ENCODE measurements at places on chromosomes 11 and 22.

DNA sequence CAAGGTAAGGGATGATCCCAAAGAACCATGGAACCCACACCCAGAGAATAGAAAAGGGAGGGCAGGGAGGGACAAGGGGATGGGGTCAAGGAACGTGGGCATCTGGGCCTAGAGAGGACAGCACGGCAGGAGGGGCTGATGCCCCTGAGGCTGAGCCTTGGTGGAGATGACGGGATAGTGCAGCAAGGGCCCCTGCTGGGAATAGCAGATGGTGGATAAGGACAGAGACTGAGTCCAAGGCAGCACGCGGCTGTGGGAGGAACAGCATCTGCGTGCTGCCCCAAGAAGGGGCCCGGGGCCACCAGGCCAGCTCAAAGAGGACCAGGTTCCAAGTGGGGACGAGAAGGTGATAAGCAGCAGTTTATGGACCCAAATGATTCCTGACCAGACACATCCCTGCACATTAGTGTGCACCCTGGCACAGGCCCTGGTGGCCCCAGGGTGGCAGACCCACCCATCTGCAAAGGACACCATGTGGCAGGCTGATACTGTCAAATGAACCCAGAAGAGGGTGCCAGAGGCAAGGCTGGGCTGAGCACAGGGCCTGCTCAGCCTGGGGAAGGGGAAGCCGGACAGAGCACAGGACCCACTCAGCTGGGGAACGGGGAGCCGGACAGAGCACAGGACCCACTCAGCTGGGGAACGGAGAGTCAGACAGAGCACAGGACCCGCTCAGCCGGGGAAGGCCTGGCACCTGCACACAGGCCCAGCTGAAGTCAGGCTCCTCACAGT lies 12.8 kb upstream of the TESMIN start:
- no peak for DNase-seq

DNA sequence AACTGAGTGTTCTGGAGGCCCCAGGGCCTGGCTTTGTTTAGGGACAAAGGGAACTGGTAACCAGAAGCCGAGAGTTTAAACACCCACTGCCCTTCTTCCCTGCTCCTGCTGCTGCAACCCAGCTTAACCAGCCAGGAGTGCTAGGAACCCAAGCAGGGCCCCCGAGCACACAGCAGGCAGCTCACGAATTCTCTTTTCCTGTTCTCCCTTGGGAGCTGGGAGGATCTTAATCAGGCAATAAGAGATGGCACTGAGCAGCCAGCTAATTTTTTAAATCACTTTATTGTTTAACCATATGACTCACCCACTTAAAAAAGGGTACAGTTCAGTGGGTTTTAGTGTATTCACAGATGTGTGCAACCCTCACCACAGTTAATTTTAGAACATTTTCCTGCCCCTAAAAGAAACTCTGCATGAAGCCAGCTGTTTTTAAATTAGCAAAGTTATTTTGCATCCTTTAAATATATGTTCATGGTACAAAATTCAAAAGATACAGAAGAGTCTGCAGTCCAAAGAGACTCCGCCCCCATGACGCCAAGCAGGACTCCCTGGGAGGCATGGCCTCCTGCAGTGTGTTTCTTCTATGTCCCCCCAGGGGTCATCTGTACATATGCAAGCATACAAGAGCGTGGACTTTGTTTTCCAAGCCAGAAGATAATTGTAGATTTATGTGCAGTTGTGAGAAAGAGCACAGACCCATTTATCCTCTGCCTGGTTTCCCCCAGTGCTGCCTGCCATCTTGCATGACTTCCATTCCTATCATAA lies 18.9 kb upstream of the PPP6R3 start:
- DNase-seq: no peak

DNA sequence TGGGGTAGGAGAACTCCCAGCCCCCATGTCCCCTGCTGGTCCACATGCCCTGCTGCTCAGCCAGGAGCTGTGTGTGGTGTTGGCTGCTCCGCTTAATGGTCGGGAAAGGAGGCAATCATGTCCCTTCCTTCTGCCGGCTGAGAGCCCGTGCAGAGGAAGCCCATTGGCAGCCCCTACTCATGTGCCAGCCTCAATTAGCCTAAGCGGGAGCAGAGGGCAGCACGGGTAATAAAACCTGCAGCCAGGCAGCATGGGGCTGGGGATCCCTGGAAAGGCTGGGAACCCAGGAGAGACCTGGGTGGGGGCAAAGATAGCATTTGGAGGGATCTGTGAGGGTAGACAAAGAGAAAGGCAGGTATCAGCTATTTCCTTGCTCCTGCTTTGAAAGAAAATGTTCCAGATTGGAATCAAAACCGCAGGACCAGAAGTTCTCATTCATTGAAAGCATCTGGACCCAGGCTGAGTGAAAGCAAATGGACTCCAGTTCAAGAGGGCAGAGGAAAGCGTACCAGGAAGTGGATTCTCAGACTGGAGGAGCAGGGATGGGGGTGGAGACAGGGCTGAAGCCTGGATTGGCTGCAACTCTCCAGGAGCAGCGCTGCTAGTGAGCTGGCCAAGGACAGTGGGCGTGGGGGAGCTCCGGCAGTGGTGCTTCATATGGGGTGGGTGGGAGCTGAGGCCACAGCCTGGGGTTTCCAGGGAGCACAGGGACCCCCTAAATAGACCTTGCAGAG lies 103.4 kb upstream of the NECTIN1 start:
- DNase-seq: no peak

- DNase-seq: no peak
Measured at GRCh38 chr11:116093481-116094270, 589.5 kb upstream of the CADM1 start.

DNA sequence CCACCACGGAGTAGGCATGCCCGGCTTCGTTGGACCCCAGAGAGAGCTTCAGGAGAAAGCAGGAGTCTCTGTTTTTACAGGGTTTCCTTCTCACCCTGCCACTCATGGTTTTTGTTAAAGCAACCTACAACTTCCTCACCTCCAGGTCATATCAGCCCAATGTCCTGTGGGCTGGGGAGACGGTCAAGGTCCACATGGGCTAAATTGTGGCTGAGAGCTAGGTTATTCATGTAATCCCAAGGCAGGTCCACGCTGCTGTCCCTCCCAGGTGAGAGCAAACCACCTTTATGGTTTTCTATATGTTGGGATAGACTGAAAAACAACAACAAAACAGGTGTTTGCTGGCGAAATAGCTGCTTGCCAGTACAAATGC lies 19.5 kb downstream of the TSPAN32 start:
- no peak for DNase-seq

DNA sequence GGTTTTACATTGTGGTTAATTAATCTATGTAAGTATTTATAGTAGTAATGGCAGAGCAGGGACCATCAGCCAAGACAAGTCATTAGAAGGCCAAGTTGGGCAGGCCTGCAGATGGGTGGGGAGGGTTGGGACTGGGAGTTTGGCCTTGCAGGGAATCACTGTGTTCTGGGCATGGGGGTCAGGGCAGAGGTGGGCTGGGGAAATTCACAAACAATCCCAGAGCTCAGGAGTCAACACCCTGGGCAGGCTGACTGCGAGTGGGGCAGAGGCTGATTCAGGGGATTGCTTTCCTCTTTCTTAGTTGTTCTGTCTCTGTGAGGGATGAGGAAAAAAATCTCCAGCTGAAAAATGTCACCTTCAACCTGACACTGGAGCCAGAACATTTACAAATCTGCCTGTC lies 322.5 kb downstream of the NTM start:
- no peak for DNase-seq

- no peak for DNase-seq
Measured at GRCh38 chr11:13297917-13298356, 20.3 kb downstream of the BMAL1 start.

DNA sequence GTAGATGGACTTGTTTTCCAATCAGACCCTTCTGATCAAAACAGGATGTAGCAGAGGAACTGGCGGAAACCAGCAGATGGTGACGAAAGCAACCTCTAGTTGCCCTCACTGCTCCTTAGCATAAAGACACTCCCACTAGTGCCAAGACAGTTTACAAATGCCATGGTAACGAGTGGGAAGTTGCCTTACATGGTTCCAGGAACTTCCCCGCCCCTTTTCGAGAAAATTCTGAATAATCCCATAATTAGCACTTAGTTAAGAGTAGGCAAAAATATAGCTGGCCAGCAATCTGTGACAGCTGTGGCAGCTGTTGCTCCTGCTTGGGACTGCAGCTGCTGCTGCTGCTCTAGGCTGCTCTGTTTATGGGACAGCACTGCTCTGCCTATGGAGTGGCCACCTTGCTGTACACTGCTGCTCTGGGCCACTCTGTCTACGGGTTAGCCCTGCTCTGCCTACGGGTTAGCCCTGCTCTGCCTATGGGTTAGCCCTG lies 33.4 kb upstream of the SORL1 start:
- no peak for DNase-seq

GRCh38 chr11:32895471-32895870 lies 2.9 kb downstream of the QSER1 start:
- DNase-seq: no peak

DNA sequence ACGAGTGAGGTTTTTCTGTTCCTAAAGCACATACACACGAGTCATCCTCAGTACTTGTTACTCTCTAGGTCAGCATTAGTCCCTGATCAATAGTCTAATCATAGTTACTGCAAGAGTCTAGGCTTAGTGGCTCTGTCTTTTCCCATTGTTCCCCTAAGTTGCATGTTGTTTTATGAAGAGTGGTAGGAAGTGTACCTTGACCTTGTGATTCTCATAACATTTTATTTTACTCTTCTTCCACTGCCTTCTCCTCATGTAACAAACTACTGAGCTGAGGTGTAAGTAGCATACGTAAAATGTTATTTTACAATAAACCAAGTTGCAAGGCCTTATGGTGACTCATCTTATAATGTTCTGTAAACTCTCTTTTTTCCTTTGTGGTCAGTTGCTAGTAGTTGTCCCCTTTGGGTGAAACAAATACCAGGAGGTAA lies 15.0 kb downstream of the METTL15 start:
- no peak for DNase-seq

DNA sequence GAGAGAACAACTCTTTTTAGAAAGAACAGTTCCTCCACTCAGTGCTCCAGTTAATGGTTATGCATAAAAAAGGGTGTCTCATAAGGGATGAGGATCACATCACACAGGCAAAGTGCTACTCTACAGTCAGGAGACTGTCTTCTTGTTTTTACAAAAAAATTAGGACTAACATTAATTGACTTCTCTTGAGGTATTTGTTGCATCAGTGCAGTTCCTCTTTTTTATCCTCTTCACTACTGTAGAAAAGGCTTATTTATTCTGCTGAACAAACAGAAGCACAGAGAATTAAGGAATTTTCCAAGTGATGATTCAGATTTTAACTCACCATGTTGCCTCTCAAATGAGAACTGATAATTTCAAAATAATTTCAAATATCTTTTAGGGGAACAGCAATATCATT lies 1.9 kb downstream of the MMP8 start:
- DNase-seq: no peak

DNA sequence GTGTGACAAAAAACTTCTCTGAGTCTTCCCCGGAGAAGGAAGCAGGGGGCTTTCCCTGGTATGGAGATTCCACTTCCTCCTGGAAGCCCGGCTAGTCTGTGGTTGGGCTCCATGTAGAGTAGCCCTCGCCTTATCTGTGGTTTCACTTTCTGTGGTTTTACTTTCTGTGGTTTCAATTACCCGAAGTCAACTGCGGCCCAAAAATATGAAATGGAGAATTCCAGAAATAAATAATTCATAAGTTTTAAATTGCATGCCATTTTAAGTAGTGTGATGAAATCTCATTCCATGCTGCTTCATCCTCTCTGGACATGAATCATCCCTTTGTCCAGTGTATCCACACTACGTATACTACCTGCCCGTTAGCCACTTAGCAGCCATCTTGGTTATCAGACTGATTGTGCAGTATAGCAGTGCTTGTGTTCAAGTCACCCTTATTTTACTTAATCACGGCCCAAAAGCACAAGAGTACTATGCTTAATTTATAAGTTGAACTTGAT lies 275.0 kb upstream of the SESN3 start:
- no peak for DNase-seq

All from activated naive CD8-positive, alpha-beta T cell treated with anti-CD3 and anti-CD28 coated beads, Interleukin-2, amount 50 U/mL, for 16 hours (primary cell).